Stimulated activated CD8-positive, alpha-beta memory T cell treated with anti-CD3 and anti-CD28 coated beads, Interleukin-4, amount 100 ng/mL, for 24 hours (primary cell): ENCODE measurements at places on chromosomes 3 and 15.

- DNase-seq: no peak
Measured at GRCh38 chr15:97401195-97401594, 559.3 kb upstream of the ARRDC4 start.

- no peak for DNase-seq
Measured at GRCh38 chr3:159186581-159186980, 384.7 kb downstream of the MFSD1 start.

DNA sequence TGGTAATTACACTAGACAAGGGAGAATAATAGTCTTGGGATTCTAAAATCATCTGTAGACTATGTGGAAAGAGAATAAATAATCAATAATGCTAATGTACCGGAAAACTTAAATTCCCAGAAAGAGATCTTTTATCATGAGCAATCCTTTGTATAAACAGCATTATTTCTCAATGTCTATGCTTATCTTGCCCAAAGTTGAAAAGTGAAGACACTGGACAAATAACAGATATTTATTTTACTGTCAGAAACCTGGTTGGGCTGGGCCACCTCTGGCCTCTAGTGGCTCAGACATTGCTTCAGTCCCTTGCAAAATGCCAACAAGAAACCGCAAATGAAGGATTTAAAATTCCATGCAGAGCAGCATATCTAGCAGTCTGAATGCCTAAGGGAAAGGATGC, 409.9 kb downstream of the FHIT start:
- DNase-seq: no peak

DNA sequence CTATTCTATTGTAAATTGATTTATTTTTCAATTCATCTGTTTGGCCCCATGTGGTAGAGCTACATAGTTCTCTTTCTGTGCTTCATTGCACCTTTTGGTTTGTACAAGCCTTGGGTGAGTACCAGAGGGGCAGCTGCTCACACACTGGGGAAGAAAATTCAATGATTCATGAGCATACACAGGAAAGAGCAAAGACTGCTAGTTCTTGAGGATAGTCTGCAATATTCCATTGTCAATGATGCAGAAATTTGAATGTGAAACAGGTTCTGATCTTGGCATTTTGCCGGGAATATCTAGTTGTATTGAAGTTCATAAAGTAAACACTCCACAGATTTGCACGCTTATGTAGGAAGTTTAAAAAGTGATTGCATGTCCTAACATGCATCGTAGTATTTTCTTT, 304.6 kb downstream of the NAALADL2 start:
- DNase-seq: no peak

- no peak for DNase-seq
Measured at GRCh38 chr15:33888176-33888575, 80.1 kb upstream of the CHRM5 start.
